Kidney epithelial cell (primary cell): ENCODE measurements at places on chromosomes 3 and 15.
A peak's percentile ranks its signal among the peaks of the same experiment; 100 is the strongest.

- DNase-seq, result peak; percentile 16
Measured at GRCh38 chr3:127158614-127159229, 34.2 kb upstream of the PRR23E start.

DNA sequence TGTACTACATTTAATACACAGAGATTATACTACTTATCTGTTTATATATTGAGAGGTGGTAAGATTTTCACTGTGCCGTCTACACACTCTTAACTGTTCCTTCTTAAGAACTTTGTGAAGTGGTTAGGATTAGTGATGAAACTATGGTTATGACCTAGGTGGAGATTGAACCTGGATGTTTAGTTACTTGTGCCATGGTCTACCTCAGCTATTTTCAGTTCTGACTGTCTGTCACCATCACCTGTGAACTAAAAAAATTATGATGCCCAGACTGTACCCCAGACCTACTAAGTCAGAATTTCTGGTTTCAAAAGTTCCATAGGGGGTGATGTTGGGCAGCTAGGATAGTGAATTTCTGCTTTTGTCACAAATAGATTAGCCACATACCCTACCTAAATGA, 6.4 kb downstream of the RASA2 start:
- DNase-seq, result no peak

DNA sequence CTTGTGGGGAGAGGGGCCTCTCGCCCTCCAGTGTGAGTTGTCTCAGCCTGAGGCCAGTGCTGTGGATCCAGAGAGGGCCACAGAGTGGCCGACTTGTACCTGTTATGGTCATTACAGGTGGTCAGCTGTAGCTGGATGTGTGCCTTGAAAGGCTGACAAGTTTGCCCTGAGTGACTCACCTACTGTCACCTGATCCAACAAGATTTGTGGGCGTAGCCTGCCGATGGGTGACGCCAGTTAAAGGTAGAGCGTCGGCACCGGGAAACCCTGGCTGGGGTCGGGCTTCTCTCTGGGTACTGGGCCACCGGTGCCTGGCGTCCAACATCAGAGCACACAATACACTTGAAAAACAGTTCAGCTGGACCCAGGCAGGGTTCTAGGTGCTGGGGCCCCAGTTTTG, 2.8 kb upstream of the ISG20 start:
- DNase-seq, result no peak

DNA sequence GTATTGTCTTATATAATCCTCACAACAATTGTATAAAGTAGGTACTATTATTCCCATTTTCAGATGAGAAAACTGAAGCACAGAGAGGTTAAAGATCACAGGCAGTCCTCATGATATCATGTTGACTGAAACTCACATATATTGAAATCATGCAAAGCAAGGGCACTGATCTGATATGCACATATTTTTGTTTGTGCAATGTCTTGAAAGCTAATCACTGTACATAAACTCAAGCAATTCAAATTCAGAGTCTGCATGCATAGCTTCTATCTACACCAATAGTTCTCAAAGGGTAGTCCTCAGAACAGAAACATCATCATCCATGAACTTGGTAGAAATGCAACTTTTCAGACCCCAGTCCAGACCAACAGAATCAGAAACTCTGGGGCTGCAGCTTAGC, 119.2 kb upstream of the STT3B start:
- DNase-seq, result no peak

- no peak for DNase-seq
Measured at GRCh38 chr3:138038725-138039462, 28.9 kb downstream of the CLDN18 start.

GRCh38 chr3:156577736-156578135, 22.8 kb upstream of the SSR3 start:
- DNase-seq, result no peak

GRCh38 chr3:178082326-178082906, 453.8 kb upstream of the KCNMB2 start:
- DNase-seq, result no peak

- no peak for DNase-seq
Measured at GRCh38 chr3:50805321-50805720, 130.6 kb downstream of the DOCK3 start.

GRCh38 chr3:135272026-135272669, 477.1 kb downstream of the EPHB1 start:
- no peak for DNase-seq
